ENCODE measurements at places on chromosomes 3 and 15.

- no peak for DNase-seq
Observed at GRCh38 chr3:12838179-12838965, 3.0 kb downstream of the RPL32 start.

- no peak for DNase-seq
Observed at GRCh38 chr3:51139616-51140015, 245.5 kb upstream of the MANF start.

GRCh38 chr15:40102897-40103858 is 5.5 kb downstream of the BMF start:
- DNase-seq, result peak; percentile 78

- DNase-seq, result no peak
Observed at GRCh38 chr3:46114323-46114988, 87.2 kb upstream of the XCR1 start.

DNA sequence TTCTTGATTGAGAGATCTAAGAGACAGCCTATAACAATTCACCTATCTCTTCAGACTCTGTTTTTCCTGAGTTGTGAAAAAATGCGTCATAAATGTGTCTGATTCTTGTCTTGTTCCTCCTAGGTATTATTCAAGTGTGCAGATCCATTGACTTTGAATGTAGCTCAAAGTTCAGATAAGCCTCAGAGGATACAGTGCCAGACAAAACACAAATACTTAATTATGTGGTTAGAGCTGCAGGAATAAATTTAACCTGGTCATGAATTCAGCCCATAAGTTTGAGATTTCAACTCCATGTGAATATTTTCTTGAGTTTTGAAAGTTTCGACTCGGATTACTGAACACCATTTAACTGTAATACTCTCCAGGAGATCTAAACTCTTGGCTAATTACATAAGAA is 174.0 kb downstream of the ECT2 start:
- no peak for DNase-seq

DNA sequence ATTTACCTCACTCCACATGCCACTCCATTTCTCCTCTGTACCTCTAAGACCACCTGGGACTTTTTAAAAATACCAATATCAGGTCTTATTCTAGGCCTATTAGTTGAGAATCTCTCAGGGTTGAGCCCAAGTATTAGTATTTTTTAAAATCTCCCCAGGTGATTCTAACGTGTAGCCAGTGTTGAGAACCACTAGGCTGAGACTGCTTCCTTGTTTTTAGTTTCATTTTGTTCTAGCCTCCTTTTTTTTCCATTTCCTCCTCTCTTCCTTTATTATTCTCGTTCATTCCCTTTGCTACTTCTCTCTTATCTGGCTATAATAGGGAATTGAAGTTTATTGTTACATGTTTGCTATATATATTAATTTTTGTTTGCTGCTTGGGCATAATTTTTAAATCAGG is 217.8 kb upstream of the CD96 start:
- DNase-seq, result no peak

GRCh38 chr3:113695786-113696645 is at the start of gene USF3:
Gene USF3 (minus strand): TSS chr3:113696642. CDS start chr3:113674878, 21,764 bp downstream.
- DNase-seq, result peak; percentile 67

DNA sequence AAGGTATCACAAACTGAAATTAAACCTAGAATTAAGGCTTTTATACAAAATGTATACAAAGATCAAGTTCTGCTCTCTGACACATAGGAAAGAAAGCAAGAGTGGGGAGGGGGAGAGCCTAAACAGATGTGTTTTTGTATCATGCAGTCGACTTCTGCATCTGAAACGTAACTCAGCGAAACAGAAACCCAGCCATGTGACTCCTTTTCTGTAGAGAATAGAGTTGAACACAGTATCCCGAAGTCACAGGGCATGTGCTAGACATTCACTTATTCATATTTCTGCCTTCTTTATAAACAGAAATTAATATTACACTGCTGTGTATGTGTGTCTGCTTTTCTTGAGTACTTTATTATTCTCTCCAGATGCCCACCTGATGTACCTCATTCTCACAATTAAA is 121.0 kb downstream of the PDZRN3 start:
- DNase-seq, result no peak

DNA sequence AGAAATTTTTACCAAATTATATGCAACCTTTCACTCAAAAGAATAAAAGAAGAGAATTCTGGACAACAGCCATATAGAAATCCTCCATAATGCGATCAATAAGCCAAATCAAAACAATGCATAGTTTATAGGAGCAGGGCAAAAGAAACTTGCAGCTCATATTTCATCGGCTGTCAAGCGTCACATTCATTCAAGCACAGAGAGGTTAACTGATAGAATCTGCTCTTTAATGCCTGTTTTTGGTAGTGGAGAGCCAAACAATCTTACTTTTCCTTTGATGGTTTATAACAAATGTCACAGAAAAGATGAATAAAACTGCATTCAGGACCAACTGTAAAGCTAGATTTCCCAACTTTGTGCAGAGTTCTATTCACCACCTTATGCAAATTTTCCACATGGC is 35.4 kb downstream of the PRTG start:
- DNase-seq, result no peak

- no peak for DNase-seq
Observed at GRCh38 chr3:29597376-29598008, 316.6 kb downstream of the RBMS3 start.

DNA sequence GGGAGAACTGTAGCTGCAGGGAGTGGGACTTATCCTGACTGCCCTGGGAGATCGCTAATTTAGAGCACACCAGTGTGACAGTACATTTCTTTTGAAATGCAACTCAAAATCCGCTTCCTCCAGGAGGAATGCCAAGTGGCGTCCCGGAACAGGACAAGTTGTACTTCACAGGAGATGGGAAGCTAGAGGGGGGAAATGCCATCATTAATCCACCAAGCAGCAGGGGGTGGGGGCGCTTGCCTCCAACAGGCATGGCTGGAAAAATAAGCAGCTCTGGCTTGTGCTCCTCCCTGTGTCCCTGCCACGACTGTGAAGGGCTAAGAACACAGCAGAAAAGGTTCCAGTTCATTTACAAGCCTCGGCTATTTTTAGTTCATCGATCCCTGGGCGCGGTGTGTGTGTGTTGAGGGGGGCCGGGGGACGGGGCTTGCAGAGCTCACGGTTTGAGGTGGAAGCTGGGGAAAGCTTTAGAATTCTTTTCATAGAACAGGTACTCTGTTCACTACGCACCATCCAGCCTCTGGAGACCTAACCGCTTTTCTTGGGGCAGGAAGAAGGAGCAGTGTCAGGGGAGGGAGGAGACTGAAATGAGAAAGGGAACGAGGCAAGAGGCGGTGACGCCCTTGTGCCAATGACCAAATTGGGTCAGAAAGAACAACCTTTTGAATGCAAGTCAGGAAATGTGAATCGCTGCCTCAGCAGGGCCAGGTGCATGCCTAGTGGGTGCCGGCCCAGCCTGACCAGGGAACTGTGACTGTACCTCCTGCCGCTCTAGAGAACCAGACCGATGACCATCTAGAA is 51.8 kb upstream of the DGKG start:
- peak; percentile 50 for DNase-seq

DNA sequence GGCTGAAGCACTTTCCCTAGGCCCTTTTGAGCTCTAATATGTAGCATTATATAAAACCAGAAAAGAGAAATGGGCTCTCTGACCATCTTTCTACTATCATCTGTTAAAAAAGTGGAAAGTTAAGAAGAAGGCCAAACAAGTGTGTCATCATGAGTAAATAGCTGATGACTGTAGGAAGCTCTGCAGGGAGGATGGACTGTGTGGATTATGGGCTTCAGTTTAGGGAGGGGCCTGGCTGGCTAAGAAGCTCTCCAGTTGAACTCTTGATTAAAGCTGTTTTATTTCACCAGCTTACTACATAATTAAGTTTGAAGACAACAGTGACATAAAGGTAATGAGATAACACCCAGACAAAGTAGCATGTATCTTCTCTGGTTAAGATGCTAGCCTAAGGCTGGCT is 30.6 kb downstream of the INTS14 start:
- no peak for DNase-seq

DNA sequence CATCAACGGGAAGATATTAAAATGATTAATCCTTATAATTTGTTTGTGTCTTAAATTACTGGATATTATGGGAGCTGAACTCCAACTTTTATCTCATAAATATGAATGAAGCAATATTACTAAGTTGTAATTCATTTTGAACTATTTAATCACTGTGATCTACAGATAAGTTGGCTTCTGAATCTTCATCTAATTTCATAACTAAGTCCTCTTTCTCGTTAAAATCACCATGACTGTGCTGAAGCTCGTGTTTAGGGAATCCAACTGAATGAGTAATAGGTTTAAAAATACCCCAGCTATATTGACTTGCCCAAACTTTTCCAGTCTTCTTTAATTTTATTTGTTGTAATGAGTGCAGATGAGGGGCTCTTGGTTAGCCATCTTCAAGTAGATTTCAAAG is 14.1 kb downstream of the MDFIC2 start:
- DNase-seq, result no peak

DNA sequence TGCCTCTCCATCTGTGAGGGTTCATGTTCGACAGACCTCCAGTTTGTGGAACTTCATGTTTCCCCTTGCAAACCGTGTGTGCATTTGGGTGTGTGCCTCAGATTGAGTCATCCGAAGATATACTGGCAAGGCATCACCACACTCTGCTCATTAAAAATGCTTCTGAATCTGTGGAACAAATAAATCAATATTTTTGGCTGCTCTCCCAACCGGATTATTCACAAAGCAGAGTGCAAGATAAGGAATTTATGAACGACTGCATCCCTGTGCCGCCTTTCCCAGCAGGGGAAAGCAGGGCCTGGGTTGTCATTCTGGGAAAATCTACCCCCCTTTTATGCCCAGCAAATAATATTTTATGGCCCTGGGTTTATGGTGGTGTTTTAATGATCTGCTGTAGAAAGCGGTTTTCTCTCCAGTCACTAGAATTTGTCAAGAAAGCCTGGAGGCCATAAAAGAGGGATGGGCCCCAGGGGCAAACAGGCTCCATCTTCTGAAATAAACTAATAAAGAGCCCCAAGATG is 4.2 kb upstream of the WNT5A start:
- no peak for DNase-seq

DNA sequence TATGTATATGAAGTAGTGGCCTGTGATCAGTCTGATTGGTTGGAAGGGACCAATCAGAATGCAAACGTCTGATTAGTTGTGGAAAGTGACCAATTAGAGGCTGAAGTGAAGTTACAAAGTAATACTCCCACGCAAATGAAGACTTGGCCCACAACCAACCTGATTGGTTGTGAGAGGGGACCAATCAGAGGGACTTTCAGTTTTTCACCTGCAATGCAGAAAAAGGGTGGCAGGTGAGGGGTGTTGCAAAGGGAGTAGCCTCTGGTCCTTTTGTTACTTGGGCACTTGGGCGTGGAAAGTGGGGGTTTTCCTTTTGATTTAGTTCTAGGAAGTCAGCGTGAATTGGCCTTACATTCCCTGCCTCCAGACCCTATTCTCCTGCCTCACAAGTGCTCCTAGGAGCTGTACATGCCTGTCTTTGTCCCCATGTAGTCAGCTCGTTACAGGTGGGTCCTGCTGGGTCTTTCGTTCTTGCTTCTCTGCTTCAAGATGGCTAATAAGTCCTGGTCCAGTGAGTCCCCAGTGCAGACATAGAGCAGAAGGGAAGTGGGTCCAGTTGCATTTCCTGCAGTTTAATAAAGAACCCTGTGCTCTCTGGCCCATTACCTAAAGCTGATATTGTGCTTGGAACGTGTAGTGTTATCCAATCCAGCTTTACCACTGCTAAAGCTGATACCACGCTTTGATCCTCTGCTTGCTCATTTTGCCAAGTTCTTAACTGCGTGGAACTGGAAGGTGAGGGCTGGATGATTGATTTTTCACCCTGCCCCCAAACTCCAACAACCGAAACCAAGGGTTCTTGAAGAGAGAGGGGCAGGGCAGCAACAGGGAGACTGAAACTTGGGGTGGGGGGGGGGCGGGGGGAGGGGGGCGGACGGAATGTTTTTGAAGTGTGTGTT is 46.0 kb upstream of the CD47 start:
- DNase-seq, result no peak

DNA sequence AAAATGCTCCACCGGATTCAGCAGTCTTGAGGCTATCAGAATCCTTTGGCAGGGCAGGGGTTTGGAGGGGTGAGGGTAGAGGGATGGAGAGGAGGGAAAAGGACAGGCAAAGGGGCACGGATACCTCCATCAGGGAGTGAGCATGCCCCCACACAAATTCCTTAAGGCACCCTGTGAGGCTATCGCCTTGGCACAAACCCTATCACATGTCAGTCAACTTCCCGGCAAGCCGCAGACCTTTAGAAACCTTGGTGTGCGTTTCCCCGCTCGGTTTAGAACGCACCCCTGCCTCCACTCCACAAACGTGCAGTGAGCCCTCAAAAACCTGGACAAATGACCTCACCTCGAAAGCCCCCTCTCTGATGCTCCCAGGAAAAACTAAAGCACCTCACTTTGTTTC is 422 bp upstream of the SETMAR start:
- no peak for DNase-seq

GRCh38 chr3:89314454-89315098 is 207.2 kb downstream of the EPHA3 start:
- DNase-seq, result peak; percentile 8

- no peak for DNase-seq
Observed at GRCh38 chr15:68360721-68361120, 71.2 kb downstream of the ITGA11 start.

DNA sequence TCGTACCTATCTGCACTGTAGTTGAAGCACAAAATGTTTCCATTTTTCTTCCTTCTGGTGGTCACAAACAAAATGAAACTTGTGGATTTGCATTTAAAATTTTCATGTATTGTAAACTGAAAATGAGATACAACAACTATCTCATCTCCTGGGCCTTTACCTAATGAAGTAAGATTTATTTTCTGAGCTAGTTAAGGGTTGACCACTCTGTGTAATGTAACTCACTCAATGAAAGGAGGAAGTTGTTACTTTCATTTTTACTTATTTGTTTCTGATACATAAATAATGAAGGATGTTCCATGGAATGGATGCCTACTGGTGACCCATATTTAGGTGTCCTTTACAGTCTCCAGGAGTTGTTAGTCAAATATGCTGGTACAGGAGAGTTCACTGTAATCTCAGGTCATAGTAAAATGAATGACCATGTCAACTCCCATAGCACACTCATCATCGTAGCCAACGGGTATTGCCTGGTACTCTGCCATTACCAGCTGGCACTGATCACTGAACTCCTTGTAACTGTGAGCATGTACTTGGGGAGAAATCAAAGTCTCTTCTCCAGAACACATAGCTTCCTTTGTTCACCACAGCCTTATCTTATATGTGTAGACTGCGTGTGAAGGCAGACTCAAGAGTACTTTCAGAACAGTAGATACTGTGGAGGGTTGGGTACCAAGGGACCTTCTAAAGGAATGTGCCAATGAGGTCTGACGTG is 474.2 kb upstream of the ROBO2 start:
- DNase-seq, result no peak

- DNase-seq, result no peak
Observed at GRCh38 chr3:78940128-78940527, 827.7 kb downstream of the ROBO1 start.

GRCh38 chr3:186414735-186415419 is 52.8 kb upstream of the DGKG start:
- no peak for DNase-seq

DNA sequence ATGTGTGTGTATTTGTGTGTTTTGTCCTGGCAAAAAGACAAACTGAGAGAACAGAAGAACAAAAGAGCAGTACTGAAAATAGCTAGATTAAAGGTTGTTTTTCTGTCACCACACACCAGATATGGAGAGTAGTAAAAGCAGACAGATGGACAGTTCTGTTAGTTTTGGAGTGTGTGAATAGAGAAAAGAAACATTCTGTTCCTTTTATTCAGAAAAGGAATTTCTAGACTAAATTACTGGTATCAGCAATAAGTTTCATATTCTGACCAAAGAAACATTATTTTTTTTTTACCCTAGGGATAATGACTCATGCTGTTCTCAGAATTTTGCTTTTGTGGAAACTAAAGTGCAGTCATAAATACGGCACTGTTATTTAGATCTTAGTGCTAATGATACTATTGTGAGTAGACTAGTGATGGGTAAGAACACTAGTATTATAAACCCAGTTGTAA is 32.9 kb downstream of the PIK3CA start:
- DNase-seq, result no peak
